ENCODE measurements at places on chromosomes 5 and 9. TPM values are rescaled to one million over a fixed set of nuclear protein-coding genes. Genes with fewer than 3 reads are reported as not detected.

The SLC6A18 gene
- not detected for total RNA-seq

The PDE8B gene
- total RNA-seq = 22.4 TPM

The FGD3 gene
- total RNA-seq = 9.7 TPM

The RETREG1 gene
- 93.5 TPM for total RNA-seq

The SPINK7 gene
- total RNA-seq = not detected

The HINT1 gene
- total RNA-seq = 295 TPM

The SGCD gene
- total RNA-seq = 3.4 TPM

The TTC23L gene
- 0.27 TPM for total RNA-seq

The GLRA1 gene
- total RNA-seq = not detected

The GCNT4 gene
- 1.4 TPM for total RNA-seq

The DENND1A gene
- 78.6 TPM for total RNA-seq

The GRM6 gene
- total RNA-seq = not detected

The DRD1 gene
- not detected for total RNA-seq

The SLC22A5 gene
- 60.8 TPM for total RNA-seq

The CRB2 gene
- 0.82 TPM for total RNA-seq

The CNTNAP3B gene
- 10.2 TPM for total RNA-seq

The GABRG2 gene
- total RNA-seq = not detected

The PTGES gene
- 0.80 TPM for total RNA-seq

The NR5A1 gene
- total RNA-seq = not detected

The COL5A1 gene
- total RNA-seq = 69.3 TPM

The CDX1 gene
- total RNA-seq = 368 TPM

The GOLGA1 gene
- 24.3 TPM for total RNA-seq

The SPATA31D4 gene
- not detected for total RNA-seq

The BAAT gene
- total RNA-seq = not detected

The PCDHGB2 gene
- 2.1 TPM for total RNA-seq

The ZDHHC11B gene
- total RNA-seq = 1.1 TPM

The GAPT gene
- total RNA-seq = not detected

The CA9 gene
- not detected for total RNA-seq

The SV2C gene
- total RNA-seq = 0.20 TPM

The BRD3OS gene
- 6.6 TPM for total RNA-seq

The TICAM2 gene
- total RNA-seq = not detected

The TRIM7 gene
- total RNA-seq = 16.7 TPM

The YIPF5 gene
- total RNA-seq = 44.4 TPM

The INSL6 gene
- total RNA-seq = not detected

The TRIM36 gene
- total RNA-seq = 30.8 TPM

Data from transverse colon (tissue), 4 donors.